Substantia nigra (tissue), 51 donors: ENCODE measurements at places on chromosomes 3 and 15.
A peak's percentile ranks its signal among the peaks of the same experiment; 100 is the strongest.

DNA sequence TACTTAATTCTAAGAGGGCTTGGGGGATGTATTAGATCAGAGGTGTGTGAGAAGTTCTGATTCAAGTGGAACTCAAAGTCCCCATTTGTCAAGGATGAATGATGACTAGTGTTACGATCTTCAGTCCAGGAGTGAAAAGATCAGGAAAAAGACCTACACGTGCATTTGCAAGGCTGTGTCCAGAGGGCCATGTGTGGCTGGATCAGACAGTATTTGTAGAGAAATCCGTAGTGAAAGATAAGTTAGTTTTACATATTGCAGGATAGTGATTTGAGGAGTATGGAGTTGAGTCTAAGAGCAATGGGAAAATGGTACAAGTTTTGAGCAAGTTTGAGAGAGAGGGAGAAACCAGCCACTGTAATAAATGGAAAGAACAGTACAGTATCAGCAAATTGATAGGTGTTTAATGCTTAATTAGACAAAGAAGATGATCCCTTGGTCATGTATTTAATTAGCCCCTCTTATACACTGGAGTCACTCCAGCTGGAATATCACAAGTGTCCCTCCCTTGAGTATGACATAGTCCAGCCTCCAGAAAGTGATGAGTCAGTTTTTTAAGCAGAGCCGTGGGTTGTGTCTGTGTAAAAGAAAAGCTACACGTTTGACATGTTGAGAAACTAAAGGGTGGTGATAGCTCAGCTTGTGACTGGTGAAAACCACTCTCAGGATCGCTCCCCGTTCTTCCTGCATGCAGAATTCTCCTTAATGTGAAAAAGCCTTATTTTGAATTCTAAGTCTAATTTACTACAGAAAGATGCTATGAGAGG, 348.8 kb downstream of the ROBO1 start:
- no peak for DNase-seq

DNA sequence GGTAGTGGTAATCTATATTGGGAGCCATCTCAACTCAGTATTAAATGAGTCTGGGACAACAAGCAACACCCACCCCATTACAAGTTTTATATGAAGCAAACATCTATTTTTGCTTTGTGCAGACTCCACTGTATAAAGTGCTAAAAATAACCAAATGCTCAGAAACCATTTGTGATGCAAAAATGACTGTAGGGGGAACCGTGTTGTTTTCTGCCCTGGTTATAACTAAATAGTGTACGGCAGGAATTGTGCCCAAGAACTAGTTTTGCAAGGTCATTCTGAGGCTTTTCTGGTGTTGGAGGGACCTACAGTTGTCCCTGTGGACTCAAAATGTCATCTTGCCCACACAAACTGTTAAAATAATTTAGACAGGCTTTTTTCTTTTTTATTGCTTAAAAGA, 88.3 kb downstream of the ITPR1 start:
- DNase-seq, result no peak

GRCh38 chr3:131454501-131454900, 48.3 kb downstream of the MRPL3 start:
- DNase-seq, result no peak

GRCh38 chr3:129605203-129605921, 1.1 kb downstream of the PLXND1 start:
- no peak for DNase-seq

DNA sequence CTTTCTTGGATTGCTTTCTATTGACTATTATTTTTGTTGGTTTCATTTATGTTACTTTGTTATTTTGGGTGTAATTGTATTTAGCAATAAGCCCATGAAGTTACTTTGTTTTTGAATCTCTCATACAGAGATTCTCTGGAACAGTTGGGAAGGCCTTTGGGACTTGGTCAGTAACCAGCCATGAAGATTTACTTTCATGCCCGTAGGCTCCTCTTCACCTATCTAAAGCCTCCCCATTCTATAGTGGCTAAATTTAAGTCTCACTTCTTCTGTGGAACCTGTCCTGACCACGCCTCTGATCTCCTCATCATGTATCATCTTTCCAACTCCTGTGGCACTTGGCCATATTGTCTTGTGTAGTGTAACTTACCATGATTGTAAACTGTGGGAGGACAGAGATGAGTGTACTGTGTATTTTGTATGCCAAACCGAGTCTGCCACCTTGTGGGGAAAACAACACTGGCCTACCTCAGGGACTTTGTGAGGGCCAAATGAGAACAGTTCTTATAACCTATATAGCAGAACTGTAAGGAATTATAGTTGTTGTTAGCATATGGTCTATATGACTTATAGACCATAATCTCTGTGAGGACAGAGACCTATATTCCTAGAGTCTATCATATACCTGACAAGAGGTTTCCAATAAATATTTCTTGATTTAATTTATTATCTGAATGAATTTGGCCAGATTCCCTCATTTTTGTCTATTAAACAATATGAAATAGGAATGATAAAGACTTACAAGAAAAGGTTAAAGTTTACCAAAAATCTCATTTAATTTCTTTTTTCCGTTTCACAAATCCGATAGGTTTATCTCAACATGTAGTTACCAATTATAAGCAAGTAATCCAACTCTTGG, 75.0 kb downstream of the STARD9 start:
- DNase-seq, result peak; percentile 49

DNA sequence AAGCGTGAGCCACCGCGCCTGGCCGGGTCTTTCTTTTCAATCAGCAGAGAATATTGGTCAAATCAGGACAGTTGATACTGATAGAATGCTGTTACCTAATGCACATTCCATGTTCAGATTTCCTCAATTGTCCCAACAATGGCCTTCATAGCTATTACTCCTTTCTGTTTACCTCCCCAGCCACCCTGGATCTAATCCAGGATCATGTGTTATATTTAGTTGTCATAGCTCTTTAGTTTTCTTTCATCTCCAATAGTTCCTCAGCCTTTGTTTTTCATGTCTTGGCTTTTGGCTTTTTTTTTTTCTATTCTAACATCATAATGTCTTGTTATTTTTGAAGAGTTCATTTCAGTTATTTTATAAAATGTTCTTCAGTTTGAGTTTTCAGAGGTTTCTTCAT, 14.6 kb downstream of the USP3 start:
- DNase-seq, result no peak

GRCh38 chr3:47250309-47251060, 32.1 kb downstream of the KIF9 start:
- no peak for DNase-seq

DNA sequence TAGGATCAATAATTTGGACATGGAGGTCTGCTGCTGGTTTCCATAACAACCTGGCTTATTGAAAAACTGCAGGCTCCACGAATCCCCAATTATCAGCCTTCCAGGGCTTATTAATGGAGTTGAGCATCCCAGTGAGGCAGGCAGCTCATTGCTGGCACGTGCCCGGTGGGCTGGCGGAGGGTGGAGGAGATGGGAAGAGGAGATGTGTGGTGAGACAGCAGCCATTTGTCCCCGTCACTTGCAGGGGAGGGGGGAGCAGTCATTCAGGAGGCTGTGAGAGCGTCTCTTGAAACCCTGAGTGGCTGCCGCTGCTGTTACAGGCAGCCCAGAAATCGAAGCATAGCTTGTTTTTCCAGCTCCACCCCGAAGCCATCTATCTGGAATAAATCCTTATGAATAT, 70.6 kb downstream of the GAP43 start:
- peak; percentile 15 for DNase-seq

GRCh38 chr3:53808496-53808895, 37.7 kb downstream of the CHDH start:
- DNase-seq, result no peak

DNA sequence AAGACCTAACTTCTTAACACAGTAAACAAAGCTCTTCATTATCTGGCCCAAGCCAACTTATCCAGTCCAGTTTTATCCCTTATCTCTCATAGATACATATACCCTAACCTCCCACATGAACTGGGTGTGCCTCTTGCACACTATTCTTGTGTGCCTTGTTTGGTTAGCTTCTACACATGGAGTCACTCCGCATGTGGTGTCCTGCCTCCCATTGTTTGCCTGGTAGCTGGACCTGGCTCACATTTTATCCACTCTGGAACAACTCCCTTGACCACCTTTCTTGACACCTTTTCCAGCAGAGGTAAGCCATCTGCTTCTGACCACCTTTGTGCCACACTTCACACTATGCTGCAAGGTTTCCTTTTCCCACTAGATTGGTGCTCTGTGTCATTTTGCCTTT, 15.2 kb downstream of the TIPARP start:
- no peak for DNase-seq

- DNase-seq, result no peak
Measured at GRCh38 chr3:72418244-72418643, 430.0 kb downstream of the SHQ1 start.

DNA sequence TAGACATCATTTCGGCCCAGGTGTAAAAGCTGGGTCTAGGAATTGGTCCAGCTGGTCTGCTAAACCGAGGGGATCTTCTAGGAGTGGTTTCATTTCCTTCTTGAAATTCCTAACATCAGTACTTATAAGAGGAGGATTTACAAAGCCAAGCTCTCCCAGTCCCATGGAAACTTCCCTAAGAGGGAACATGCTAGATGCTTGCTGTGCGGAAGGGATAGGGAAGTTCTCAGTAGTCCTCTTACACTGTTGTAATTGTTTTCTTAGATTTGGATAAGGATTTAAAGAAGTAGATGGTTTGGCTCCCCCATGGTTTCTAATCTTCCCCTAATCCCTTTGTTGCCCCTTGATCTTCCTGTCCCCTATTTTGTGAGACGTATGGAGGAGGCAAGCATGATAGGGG, 89.7 kb upstream of the XCR1 start:
- no peak for DNase-seq

- no peak for DNase-seq
Measured at GRCh38 chr3:4852780-4853748, 126.2 kb upstream of the BHLHE40 start.

DNA sequence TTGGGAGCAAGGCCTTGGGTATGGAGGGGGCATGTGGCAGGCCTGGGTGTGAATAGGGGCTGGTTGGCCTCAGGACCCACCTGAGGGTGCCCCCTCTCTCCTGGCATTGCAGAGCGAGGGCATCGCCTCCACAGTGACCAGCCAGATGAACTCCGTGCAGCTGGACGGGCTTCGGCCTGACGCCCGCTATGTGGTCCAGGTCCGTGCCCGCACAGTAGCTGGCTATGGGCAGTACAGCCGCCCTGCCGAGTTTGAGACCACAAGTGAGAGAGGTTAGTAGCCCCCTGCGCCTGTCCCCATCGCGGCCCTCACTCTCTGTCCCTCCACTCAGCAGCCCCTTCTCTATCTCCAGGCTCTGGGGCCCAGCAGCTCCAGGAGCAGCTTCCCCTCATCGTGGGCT, 16.0 kb downstream of the EPHB3 start:
- DNase-seq, result no peak

GRCh38 chr3:144771381-144771870, 799.8 kb downstream of the DIPK2A start:
- DNase-seq, result no peak

DNA sequence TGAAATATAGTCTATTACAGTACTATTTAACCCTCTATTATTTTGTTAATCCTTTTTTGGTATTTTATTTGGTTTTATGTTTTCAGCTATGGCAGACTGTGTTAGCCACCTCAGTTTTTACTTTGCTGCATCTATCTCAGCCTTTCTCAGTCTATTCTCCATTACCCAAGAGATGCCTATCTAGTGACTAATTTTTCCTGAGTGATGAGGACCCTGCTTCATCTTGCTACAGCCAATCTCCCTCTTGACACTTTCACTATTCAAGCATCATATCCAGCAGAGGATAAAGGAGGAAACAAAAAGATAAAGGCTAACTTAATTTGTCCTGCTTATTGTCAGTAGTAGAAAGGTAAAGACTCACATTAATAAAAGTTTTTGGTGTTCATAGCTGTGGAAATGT, 141.8 kb upstream of the NECTIN3 start:
- DNase-seq, result no peak

- DNase-seq, result peak; percentile 29
Measured at GRCh38 chr15:74036271-74037170, 42.0 kb downstream of the PML start.

GRCh38 chr3:115835946-115836345, 212.6 kb downstream of the GAP43 start:
- no peak for DNase-seq

DNA sequence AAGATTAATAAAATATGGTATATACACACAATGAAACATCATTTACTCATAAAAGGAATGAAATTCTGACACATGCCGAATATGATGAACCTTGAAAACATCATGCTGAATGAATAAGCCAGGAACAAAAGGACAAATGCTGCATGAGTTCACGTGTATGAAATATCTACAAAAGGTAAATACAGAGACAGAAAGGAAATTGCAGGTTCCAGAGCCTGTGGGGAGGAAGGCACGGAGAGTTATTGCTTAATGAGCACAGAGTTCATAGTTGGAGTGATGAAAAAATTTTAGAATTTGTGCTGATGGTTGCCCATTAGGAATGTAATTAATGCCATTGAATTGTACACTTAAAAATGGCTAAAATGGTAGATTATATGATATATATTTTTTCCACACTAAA, 49.5 kb downstream of the OCA2 start:
- no peak for DNase-seq

DNA sequence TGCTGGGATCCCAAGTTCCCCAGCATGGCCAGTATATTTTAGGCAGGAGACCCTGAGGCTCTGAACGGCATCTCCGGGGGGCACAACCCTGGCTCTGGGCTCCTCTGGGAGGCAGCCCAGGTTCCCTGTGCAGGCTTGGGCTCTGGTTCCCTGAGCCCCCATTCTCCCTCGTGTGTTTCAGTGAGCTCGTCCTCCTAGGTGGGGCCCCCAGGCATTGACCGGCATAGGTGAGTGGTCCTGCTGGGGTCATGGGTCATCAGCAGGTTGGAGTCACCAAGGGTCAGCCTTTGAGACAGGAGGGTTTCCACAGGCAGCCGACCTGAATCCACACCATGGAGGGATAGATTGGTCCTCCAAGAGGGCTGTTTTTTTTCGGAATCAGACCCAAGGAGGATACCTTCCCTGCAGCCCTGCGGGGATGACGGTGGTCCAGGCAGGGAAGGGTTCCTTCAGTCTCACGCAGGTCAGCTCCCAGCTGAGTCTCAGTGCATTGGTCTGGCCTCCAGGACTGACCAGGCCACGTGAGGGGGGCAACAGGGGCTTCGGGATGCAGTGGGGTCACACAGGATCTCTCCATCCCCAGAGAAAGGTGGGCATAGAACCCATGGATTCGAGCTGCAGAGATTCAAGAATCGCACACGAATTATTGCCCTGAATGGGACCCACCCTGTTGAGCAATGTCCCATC, 226.0 kb downstream of the SNRPN start:
- DNase-seq, result no peak

DNA sequence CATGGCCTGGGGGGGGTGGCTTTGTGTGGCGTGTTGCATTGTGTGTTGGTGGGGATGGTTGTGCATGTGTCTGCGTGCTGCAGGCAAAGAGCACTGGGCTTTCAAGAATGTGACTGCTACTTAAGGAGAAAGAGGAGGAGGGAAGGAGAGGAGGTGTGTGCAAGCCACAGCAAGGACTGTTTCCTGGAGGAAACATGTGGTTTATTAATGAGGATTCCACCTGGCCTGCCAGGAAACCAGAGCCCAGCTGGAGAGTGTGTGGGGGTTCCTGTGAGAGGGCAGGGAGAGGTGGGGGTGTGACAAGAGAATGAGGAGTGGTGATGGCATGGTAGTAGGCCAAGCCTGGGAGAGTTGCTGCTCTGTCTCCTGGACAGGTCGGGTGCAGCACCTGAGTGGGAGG, 258.1 kb upstream of the ROPN1 start:
- DNase-seq, result no peak

GRCh38 chr3:183540501-183541234, 14.8 kb downstream of the KLHL6 start:
- DNase-seq, result no peak

- DNase-seq, result no peak
Measured at GRCh38 chr15:46383978-46384377, 749.1 kb downstream of the SQOR start.
